ENCODE measurements at places on chromosomes 13 and 19.

DNA sequence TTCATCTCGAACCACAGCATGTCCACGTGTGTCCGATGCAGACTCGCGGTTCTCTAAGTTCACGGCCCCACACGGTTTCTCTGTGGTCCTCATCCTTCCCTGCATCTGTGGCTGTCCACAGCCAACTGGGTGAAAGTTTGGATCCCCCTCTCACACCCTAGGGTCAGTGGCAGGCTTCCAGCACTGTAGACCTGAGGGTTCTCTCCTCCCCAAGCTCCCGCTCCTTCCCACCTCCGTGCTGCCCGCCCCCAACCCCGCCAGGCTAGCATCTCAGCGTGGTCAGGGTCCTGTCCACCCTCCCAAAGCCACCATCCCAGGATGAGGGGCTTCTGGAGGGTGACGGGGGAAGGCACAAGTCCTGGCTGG lies 3.0 kb downstream of the ANGPTL4 start:
- no peak for DNase-seq

GRCh38 chr19:32819419-32820400 lies 49.9 kb downstream of the SLC7A9 start:
- no peak for DNase-seq

DNA sequence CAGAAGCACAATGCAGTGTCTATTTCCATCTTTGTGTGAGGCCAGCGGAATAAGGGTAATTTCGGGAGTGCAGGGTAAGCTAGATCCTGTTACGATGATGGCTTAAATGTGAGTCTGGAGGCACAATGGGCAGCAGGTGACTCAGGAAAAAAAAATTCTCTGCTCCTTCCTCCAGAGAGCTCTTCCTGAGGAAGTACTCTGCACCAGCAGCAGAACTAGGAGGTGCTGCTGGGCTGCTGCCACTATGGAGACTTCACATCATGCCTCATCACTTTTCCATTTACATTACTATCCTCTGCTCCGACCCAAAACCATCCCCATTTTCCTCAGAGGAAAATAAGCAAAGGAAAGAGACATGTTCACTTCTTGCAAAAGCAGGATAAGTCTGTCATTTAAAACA lies 282.0 kb downstream of the DNAJC15 start:
- no peak for DNase-seq

DNA sequence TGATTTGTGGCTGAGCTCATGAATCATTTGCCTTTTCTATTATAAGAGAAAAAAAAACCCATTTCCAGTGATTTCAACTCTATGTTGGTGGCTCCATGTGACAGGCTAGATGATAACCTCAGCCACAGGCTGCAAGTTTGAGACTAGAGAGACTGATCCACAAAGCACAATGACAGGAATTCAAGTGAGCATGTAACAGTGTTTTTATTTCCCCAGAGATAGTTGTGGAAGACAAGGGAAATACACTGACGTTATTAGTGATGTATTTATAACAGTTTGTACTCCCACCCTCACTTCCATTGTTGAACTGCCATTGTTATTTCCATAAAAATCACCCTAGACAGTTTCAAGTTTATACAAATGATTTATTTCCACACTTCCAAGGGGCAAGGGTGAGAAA lies 27.9 kb upstream of the EDNRB start:
- no peak for DNase-seq

DNA sequence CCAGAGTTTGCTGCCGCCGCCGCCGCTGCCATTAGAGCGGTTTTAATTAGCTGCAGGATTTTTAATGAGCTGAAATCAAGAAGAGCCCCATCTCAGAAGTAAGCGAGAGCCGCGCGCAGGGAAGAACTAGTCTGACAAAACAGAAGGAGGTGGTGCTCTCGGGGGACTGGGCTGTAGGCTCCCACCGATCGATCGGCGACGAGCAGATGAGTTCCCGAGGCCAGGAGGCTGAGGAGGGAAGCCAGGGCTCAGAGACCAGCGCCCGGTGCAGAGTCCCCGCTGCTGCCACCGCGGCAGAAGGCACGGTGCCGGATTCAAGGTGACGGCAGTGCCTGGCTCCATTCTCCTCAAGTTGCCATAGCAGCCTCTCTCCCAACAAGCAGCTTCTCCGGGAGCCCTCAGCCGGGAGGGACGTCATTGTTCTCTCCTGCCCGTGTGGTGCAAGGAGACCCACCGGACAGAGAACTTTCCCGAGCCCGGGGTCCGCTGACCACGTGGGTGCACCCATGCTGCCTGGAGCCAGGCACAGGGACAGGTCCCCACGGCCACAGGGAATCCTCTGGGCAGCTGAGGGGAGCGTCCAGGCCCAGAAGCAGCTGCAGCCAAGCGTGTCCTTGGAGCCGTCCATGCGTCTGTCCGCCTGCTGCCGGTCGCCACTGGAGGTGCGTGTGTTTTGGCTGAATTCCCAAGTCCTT lies 62.9 kb downstream of the CHST8 start:
- DNase-seq, result no peak

DNA sequence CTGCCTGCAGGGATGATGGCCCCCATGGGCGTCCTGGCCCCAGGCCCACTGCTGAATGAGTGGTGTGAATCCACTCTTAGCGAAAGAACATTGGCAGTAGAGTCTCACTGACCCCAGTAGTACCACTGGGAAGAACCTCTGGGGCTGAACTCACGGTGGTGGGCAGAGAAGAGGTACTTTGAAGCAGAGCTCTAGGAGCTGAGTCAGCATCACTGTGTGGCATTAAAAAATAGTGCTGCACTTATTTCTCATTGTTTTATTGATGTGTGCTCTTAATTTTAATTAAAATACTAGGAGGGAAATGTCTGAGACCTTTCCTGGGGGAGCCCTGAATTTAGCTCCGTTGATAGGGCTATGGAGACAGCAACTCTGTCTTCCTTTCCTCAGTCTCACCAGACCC lies 61.3 kb downstream of the CBY2 start:
- no peak for DNase-seq

DNA sequence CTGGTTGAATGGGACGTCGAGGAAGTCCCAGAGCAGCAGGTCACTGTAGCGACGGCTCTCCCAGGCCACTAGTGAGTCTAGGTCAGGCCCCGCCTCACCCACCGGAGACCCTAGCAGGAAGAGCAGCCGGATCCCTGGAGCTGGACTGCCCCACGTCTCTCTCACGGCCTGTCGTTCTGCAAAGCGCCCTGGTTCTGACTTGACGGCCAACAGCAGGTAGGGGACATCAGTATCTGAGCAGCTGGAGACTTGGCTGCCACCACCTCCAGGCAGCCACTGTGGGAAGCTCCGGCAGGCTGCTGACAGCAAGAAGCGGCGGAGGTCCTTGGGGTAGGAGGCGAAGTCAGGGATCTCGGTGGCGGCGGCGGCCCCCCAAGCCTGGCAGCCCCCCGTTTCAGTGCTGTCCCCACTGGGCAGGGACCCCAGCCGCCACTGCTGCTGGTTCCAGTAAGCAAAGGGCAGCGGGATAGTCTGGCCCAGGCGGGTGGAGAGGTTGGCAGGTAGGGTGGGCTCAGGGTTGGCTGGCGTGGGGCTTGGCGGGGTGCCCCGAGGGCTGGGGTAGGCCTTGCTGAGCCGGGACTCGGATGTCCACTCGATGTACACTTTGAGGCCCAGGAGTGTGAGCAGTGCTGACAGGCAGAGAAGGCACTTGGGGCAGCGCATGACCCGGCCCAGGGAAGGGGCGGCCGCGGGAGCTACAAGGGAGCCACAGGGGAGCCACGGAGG lies 895 bp downstream of the B3GNT8 start:
- DNase-seq, result no peak

DNA sequence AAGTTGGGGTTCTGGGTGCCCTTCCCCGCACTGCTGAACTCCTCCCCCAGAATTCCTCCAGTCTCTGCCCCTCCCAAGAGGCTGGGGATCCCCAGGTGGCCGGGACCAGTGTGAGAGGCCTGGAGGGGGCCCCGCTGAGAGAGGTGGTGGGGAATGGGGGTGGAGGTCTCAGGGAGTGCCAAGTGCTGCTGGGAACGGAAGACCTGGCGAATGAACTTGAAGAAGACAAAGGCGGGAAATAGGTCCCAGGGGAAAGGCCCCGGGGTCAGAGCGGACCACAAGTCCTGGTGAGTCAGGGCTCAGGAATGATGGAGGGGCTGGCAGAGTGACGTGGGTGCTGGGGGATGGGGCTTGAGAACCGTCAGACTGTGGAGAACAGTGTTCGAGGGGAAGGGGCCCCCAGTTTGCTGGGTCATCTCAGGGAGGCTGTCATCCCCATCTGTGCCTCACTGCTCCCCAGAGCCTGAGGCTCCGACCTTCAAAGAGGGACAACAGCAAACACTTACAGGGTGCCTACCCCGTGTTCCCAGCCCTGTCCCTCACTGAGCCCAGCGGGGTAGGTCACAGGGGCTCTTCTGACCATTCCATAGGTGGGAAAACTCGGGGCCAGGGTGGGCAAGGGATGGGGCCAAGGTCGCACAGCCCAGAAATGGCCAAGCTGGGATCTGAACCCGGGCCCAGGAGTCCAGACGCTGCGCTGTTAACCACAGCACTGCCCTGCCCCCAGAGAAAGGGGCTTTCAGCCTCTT lies 16.0 kb upstream of the SEMA6B start:
- no peak for DNase-seq

DNA sequence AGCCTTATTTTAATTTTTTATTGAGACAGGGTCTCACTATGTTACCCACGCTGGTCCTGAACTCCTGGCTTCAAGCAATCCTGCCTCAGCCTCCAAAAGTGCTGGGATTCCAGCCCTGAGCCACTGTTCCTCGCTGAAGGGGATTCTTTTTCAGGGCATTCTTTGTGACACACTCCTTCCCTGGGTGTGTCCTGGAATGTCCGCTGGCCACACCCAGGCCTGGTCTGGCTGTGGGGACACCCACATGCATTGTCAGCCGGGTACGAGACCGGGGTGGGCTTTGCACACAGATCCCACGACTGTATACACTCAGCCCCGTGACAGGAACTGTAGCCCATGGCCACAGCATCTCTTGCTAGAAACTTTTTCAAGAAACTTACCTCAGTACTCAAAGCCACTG lies 34.4 kb upstream of the GATAD2A start:
- no peak for DNase-seq

- DNase-seq, result no peak
Measured at GRCh38 chr19:308471-309205, 17.4 kb upstream of the PLPP2 start.
